ENCODE measurements at places on chromosomes 2 and 18.

- DNase-seq = no peak
These were observed 418.6 kb downstream of the CMPK2 start for GRCh38 chr2:6446938-6447608.

GRCh38 chr2:98547092-98547790 lies 61.1 kb downstream of the COA5 start:
- DNase-seq = no peak

- DNase-seq = no peak
These were observed 24.3 kb upstream of the ID2 start for GRCh38 chr2:8657423-8658062.

DNA sequence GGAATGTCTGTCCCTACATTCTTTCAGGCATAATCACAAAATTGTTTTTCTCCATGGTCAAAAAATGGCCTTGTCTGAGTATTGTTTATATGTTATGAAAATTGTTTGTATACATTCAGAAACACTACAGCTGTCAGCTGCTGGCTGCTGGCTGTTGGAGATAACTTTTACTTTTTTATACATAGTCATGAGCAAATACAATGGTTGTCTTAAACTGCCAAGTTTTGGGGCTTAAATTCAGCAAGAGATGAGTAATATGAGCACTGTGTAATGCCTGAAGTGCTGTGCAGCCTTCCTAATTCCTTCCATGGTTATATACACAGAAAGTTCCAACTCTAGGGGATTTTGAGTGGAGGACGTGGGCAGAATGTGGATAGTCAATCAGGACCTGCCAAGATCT lies 168.9 kb upstream of the RMP24 start:
- no peak for DNase-seq

GRCh38 chr2:86557836-86558235 lies 5.4 kb downstream of the CHMP3 start:
- DNase-seq = no peak

Measured in stimulated activated CD4-positive, alpha-beta T cell treated with anti-CD3 and anti-CD28 coated beads, Interleukin-1b, Interleukin-23, amount 100 ng/mL, for 4 hours (primary cell).